Activated CD8-positive, alpha-beta memory T cell treated with anti-CD3 and anti-CD28 coated beads, Interleukin-2, amount 50 U/mL, for 4 hours (primary cell): ENCODE measurements at places on chromosomes 6 and 20.

- no peak for DNase-seq
These were observed 119.4 kb downstream of the NCOA3 start for GRCh38 chr20:47620808-47621805.

GRCh38 chr20:45061244-45061643 lies 39.7 kb downstream of the KCNS1 start:
- no peak for DNase-seq

DNA sequence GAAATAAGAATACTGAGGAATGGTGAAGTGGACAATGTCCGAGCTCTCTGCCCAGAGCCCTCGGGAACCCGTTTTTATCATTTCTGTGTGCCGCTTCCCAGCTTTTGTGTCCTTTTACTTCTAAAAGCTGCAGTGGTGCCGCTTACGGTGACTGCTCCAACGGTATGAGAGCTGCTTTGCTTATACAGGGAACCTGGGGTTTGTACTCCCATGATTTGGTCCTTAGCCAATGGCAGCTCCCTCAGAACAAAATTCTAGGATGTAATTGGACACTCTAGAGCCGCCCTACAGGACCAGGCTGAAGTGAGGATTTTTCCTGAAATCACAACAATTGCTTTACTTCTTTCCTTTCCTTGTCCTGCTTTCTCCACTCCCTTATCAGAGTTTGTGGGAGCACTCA lies 24.2 kb upstream of the PCSK2 start:
- no peak for DNase-seq

DNA sequence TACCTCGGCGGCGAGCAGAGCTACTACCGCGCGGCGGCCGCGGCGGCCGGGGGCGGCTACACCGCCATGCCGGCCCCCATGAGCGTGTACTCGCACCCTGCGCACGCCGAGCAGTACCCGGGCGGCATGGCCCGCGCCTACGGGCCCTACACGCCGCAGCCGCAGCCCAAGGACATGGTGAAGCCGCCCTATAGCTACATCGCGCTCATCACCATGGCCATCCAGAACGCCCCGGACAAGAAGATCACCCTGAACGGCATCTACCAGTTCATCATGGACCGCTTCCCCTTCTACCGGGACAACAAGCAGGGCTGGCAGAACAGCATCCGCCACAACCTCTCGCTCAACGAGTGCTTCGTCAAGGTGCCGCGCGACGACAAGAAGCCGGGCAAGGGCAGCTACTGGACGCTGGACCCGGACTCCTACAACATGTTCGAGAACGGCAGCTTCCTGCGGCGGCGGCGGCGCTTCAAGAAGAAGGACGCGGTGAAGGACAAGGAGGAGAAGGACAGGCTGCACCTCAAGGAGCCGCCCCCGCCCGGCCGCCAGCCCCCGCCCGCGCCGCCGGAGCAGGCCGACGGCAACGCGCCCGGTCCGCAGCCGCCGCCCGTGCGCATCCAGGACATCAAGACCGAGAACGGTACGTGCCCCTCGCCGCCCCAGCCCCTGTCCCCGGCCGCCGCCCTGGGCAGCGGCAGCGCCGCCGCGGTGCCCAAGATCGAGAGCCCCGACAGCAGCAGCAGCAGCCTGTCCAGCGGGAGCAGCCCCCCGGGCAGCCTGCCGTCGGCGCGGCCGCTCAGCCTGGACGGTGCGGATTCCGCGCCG lies 994 bp downstream of the FOXC1 start:
- no peak for DNase-seq

DNA sequence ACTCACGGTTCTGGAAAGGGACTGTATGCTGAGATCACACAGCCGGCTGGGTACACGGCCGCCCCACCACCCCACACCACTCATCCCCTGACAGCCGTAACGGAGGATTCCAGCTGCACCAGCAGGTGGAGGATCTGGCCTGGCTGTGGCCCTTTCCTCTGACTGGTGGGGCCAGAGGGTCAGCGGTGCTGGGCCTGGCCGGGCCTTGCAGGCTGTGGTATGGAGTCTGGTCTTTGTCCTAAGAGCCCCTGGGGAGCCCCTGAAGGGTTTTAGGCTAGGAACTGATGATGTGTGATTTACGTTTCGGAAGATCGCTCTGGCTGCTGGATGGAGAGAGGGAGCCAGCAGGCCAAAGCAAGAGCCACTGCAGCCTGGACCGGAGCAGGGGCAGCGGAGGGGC lies 26.6 kb downstream of the NOL4L start:
- no peak for DNase-seq
